ENCODE measurements at places on chromosomes 7 and 10. TPM values are rescaled to one million over a fixed set of nuclear protein-coding genes. Genes with fewer than 3 reads are reported as not detected.
A peak's percentile ranks its signal among the peaks of the same experiment; 100 is the strongest.

The C10orf67 gene
- total RNA-seq, result 0.36 TPM

- no peak for DNase-seq
- peak overlapping the region; percentile 85 for H3K27ac ChIP-seq
- no peaks in the 10 kb centered on the region for H3K27me3 ChIP-seq
- H3K4me1 ChIP-seq, result peaks cover 26% of the 10 kb centered on the region
- H3K36me3 ChIP-seq, result peaks cover 10% of the 10 kb centered on the region
These were observed 67.8 kb upstream of the CYTH3 start for GRCh38 chr7:6340241-6340640.

- no peaks in the 10 kb centered on the region for H3K36me3 ChIP-seq
- no peak overlapping the region for H3K4me3 ChIP-seq
- DNase-seq, result no peak
- no peak overlapping the region for H3K27ac ChIP-seq
- no peaks in the 10 kb centered on the region for H3K4me1 ChIP-seq
These were observed 176.8 kb downstream of the TWIST1 start for GRCh38 chr7:18940593-18941134.

DNA sequence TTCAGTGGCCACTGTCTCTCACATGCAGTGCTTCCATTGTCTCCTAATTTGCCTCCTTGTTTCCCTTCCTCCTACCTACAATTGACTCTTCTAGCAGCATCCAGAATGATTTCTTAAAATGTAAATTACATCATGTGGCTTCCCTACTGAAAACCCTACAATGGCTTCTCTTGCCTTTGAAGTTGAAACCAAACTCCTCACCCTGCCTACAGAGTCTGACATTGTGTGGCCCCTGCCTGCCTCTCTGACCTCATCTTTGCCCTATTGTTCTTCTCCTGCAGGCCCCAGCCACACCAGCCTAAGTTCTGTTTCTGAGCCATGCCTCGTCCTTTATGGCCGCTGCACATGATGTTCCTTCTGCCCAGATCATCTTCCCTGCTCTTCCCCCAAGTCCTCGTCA is 35.8 kb upstream of the CDK1 start:
- H3K36me3 ChIP-seq, result no peaks in the 10 kb centered on the region
- H3K4me1 ChIP-seq, result no peaks in the 10 kb centered on the region
- H3K27ac ChIP-seq, result no peak overlapping the region

The FAM241B gene
- 5.3 TPM for total RNA-seq

The OR6B1 gene
- not detected for total RNA-seq

DNA sequence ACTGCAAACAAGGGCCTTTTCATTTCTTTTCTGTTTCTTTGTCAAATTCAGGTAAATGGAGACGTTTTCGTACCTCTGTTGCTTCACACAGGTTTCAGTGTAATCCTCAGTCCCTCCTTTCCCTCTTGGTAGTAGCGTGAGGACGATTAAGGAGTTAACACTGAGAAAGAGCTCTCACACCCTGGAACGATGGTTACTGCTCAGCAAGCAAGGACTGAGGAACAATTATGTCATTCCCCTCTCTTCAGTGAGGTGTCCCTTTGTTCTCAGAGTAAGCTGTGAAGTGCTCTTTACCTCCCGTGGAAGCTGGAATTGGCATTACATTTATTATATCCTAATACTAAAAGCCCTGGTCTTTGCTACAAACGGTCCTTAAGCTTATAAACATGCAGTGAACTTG is 95.9 kb downstream of the FANK1 start:
- DNase-seq, result no peak
- H3K36me3 ChIP-seq, result no peaks in the 10 kb centered on the region
- no peak overlapping the region for H3K27ac ChIP-seq
- no peaks in the 10 kb centered on the region for H3K4me1 ChIP-seq

The ASZ1 gene
- total RNA-seq, result not detected

- DNase-seq, result no peak
- H3K27me3 ChIP-seq, result no peaks in the 10 kb centered on the region
- no peak overlapping the region for H3K27ac ChIP-seq
These were observed 539.8 kb upstream of the CELF2 start for GRCh38 chr10:10477844-10478243.

The FAM13C gene
- 5.2 TPM for total RNA-seq

The SPDYE6 gene
- not detected for total RNA-seq

- DNase-seq, result no peak
- no peaks in the 10 kb centered on the region for H3K36me3 ChIP-seq
- no peak overlapping the region for H3K4me3 ChIP-seq
- H3K27ac ChIP-seq, result no peak overlapping the region
- peaks cover 8% of the 10 kb centered on the region for H3K4me1 ChIP-seq
These were observed 20.7 kb upstream of the GRID1 start for GRCh38 chr10:86387178-86387794.

- no peak overlapping the region for H3K4me3 ChIP-seq
- no peak for DNase-seq
These were observed 63.6 kb upstream of the COL13A1 start for GRCh38 chr10:69738071-69738470.

The FUOM gene
- total RNA-seq, result 5.1 TPM

DNA sequence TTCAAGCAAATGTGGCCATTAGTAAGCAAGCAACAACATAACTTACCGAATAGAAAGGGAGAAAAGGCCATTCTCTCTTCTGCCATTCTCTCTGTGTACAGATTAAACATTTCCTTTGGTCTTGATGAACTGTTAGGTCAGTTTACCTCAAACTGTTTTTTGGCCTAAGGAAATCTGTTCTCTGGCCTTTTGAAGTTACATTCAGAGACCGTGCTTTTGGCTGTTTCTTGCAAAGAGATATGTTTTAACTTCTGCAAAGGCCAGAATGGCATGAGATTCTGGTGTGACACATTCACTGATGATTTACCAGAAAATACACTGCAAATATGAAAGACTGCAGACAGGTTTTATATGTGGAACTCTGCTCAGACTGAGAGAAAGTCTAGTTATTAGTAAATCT is 22.2 kb downstream of the AHR start:
- H3K27ac ChIP-seq, result no peak overlapping the region
- peaks cover 59% of the 10 kb centered on the region for H3K4me1 ChIP-seq
- H3K27me3 ChIP-seq, result no peaks in the 10 kb centered on the region
- H3K36me3 ChIP-seq, result peaks cover 31% of the 10 kb centered on the region
- DNase-seq, result no peak

DNA sequence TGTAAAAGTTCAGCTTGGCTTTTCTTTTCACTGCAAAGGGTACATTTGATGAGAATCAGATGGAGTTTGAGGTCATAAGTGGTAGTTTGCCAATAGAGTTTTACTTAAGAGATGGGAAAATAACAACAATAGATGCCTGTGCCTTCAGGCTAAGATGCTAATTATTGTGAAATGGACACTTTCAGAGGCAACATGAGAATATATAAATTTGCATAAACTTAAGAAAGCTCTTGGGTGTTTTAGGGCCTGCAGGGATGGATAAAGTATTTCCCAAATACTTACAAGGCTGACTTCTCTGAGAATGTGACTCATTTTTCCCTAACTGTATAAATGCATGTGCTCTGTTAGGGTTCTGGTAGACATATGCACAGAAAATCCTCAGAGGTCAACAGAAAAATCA is 200.3 kb upstream of the SVIL start:
- DNase-seq, result no peak
- peaks cover 36% of the 10 kb centered on the region for H3K4me1 ChIP-seq
- no peak overlapping the region for H3K4me3 ChIP-seq
- H3K27ac ChIP-seq, result no peak overlapping the region
- H3K36me3 ChIP-seq, result no peaks in the 10 kb centered on the region
- H3K27me3 ChIP-seq, result no peaks in the 10 kb centered on the region

The IFIT1B gene
- total RNA-seq, result not detected

DNA sequence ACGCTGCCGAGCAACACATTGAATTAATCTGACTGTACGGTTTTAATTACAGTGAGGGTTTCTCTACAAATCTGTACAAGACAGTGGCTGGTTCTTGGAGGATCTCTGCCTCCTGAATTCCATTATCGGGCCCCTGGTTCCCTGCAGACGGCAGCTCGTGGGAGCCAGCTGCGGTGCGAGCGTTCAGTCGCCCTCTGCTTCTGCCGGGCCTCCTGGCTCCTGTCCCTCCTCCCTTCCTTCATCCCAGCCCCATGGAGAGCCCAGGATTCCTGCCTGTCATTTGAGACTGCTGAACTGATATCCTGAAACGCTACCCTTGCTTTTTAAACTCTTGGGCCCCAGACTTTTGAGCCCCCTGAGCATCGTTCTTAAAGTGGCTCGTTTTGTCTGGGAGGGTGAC is 6.6 kb upstream of the DLX6 start:
- H3K27me3 ChIP-seq, result peaks cover 100% of the 10 kb centered on the region
- no peak overlapping the region for H3K27ac ChIP-seq
- no peaks in the 10 kb centered on the region for H3K36me3 ChIP-seq
- H3K4me3 ChIP-seq, result no peak overlapping the region
- DNase-seq, result no peak
- H3K4me1 ChIP-seq, result peaks cover 17% of the 10 kb centered on the region

- H3K36me3 ChIP-seq, result no peaks in the 10 kb centered on the region
- H3K4me1 ChIP-seq, result peaks cover 29% of the 10 kb centered on the region
- peak overlapping the region; percentile 99 for H3K27ac ChIP-seq
- H3K4me3 ChIP-seq, result peak overlapping the region; percentile 99
- no peak for DNase-seq
- H3K27me3 ChIP-seq, result no peaks in the 10 kb centered on the region
These were observed 722 bp downstream of the UPF2 start for GRCh38 chr10:12041766-12042408.

GRCh38 chr10:20132816-20133215 is 316.6 kb downstream of the PLXDC2 start:
- H3K4me1 ChIP-seq, result no peaks in the 10 kb centered on the region
- no peak overlapping the region for H3K4me3 ChIP-seq
- H3K27ac ChIP-seq, result no peak overlapping the region
- H3K36me3 ChIP-seq, result no peaks in the 10 kb centered on the region
- DNase-seq, result no peak

The XRCC2 gene
- total RNA-seq, result 0.60 TPM

- no peak overlapping the region for H3K4me3 ChIP-seq
- DNase-seq, result no peak
- H3K27me3 ChIP-seq, result no peaks in the 10 kb centered on the region
- H3K4me1 ChIP-seq, result no peaks in the 10 kb centered on the region
- H3K27ac ChIP-seq, result no peak overlapping the region
These were observed 106.2 kb downstream of the DLG5 start for GRCh38 chr10:77820349-77820748.

The FGFBP3 gene
- total RNA-seq, result 0.22 TPM

The MBL2 gene
- not detected for total RNA-seq

- H3K36me3 ChIP-seq, result no peaks in the 10 kb centered on the region
- no peak for DNase-seq
- no peak overlapping the region for H3K27ac ChIP-seq
These were observed 131.2 kb downstream of the ARHGAP22 start for GRCh38 chr10:48473704-48474103.

DNA sequence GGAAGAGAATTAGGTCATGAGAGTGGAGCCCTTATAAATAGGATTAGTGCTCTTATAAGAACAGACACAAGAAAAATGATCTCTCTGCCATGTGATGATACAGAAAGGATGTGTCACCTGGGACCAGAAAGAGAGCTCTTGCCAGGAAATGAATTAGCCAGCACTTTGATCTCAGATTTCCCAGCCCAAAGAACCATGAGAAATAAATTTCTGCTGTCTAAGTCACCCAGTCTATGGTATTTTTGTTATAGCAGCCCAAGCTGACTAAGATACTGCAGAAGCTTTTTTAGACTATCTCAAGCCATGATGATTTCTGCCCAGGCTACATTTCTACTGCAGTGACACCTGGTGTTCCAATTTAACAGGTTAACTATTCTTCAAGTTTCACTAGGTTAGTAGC is 84.8 kb downstream of the RSU1 start:
- H3K36me3 ChIP-seq, result peaks cover 26% of the 10 kb centered on the region
- no peaks in the 10 kb centered on the region for H3K27me3 ChIP-seq
- DNase-seq, result no peak
- no peak overlapping the region for H3K27ac ChIP-seq
- no peaks in the 10 kb centered on the region for H3K4me1 ChIP-seq

DNA sequence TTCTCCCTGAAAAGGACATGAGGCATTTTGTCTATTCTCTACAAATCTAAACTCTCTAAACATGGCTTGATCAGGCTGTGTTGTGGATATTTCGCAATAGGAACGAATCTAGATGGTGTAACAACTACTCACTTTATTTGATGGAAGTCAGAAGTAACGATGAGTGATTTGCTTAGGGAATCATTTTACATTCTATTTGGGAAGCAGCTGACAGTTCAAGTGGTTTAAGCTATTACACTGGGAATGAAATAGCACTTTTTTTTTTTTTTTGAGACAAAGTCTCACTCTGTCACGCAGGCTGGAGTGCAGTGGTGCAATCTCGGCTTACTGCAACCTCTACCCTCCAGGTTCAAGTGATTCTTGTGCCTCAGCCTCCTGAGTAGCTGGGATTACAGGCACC is 44.1 kb downstream of the NPY start:
- H3K4me1 ChIP-seq, result no peaks in the 10 kb centered on the region
- no peak overlapping the region for H3K27ac ChIP-seq
- no peak for DNase-seq
- H3K4me3 ChIP-seq, result no peak overlapping the region
- H3K27me3 ChIP-seq, result peaks cover 5% of the 10 kb centered on the region

DNA sequence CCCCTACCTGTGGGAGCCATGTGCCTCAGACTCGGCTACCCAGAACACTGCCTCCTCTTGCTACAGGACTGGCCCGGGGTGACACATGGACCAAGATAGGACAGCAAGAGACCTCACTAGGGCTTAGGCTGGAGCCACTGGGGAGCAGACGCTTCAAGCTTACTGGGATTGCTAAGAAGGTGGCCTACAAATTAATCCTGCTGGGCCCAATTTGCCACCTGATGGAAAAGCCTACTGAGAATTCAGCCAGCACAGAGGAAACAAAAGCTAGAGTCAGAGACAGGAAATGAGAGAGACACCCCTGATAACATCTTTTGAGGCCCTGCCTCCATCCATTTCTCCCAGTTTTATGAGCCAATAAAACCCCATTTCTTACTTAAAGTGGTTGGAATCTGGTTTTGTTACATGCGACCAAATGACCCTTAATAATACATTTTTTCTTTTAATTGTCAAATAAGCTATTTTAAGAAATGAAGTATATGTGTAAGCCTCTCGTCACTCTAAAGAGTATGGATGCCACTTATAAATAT is 282.1 kb downstream of the CXCL12 start:
- H3K4me1 ChIP-seq, result no peaks in the 10 kb centered on the region
- H3K27me3 ChIP-seq, result no peaks in the 10 kb centered on the region
- H3K27ac ChIP-seq, result no peak overlapping the region
- H3K36me3 ChIP-seq, result no peaks in the 10 kb centered on the region
- DNase-seq, result no peak
- H3K4me3 ChIP-seq, result no peak overlapping the region

Data from left ventricle myocardium inferior (tissue), 1 donor.